ENCODE measurements at places on chromosomes 3 and 15. TPM values are rescaled to one million over a fixed set of nuclear protein-coding genes. Genes with fewer than 3 reads are reported as not detected.

Gene ARHGAP11A
- total RNA-seq: 3.3 TPM

Gene GOLGA8G
- total RNA-seq: not detected

Gene NAA50
- 91.7 TPM for total RNA-seq

Gene GHRL
- not detected for total RNA-seq

Gene TNNC1
- total RNA-seq: 3,477 TPM

Gene COL7A1
- 12.2 TPM for total RNA-seq

Gene NCBP2
- 36.5 TPM for total RNA-seq

Gene HESX1
- total RNA-seq: 0.38 TPM

Gene TM4SF4
- total RNA-seq: not detected

Gene SAMD7
- not detected for total RNA-seq

Gene CCR8
- total RNA-seq: not detected

Gene PPIP5K1
- total RNA-seq: 26.7 TPM

Gene LEO1
- 10.6 TPM for total RNA-seq

Gene LRCH3
- total RNA-seq: 23.6 TPM

Gene SEMA6D
- 20.7 TPM for total RNA-seq

Gene USP3
- total RNA-seq: 26.0 TPM

Gene STRIT1
- total RNA-seq: 0.35 TPM

Gene GPR27
- 5.4 TPM for total RNA-seq

Gene FOXB1
- not detected for total RNA-seq

Gene CLDN18
- total RNA-seq: 1.2 TPM

Gene ADGRG7
- total RNA-seq: not detected

Gene TMEM108
- 20.3 TPM for total RNA-seq

Gene RAB27A
- 7.6 TPM for total RNA-seq

Gene CXCR6
- 0.46 TPM for total RNA-seq

Gene DYNLT2B
- total RNA-seq: 4.7 TPM

Gene ANKRD28
- 13.0 TPM for total RNA-seq

Gene CA12
- total RNA-seq: 0.33 TPM

Gene DAZL
- not detected for total RNA-seq

Gene LMAN1L
- total RNA-seq: 151 TPM

Gene BCHE
- total RNA-seq: 11.4 TPM

Gene KCNMB3
- total RNA-seq: 1.1 TPM

Gene SRGAP3
- 7.9 TPM for total RNA-seq

Gene TGM4
- not detected for total RNA-seq

Gene FHIT
- total RNA-seq: 25.8 TPM

Gene TUSC7
- not detected for total RNA-seq

Gene HRG
- total RNA-seq: 0.22 TPM

Gene COL6A5
- not detected for total RNA-seq

All from right cardiac atrium (tissue), 5 donors.